Calu3 (cell line): ENCODE measurements at places on chromosomes 7 and 10. TPM values are rescaled to one million over a fixed set of nuclear protein-coding genes. Genes with fewer than 3 reads are reported as not detected.

KNDC1 gene
- total RNA-seq: 1.2 and 1.7 TPM in 2 replicates

ZC3HAV1L gene
- 13.7 and 15.0 TPM in 2 replicates for total RNA-seq

STK17A gene
- 35.9 and 53.5 TPM in 2 replicates for total RNA-seq

MMD2 gene
- not detected in 2 replicates for total RNA-seq

JAKMIP3 gene
- total RNA-seq: 0.05 TPM in 2 replicates

HELLS gene
- 53.5 and 63.3 TPM in 2 replicates for total RNA-seq

CYP3A7 gene
- 0.71 and 0.86 TPM in 2 replicates for total RNA-seq

GPRIN2 gene
- 9.5 and 12.8 TPM in 2 replicates for total RNA-seq

OPALIN gene
- not detected in 2 replicates for total RNA-seq

TAS2R60 gene
- not detected in 2 replicates for total RNA-seq

LRRD1 gene
- total RNA-seq: not detected in 2 replicates

FFAR4 gene
- 0.61 and 0.97 TPM in 2 replicates for total RNA-seq

BHLHA15 gene
- 1.7 and 1.8 TPM in 2 replicates for total RNA-seq

TSPAN12 gene
- total RNA-seq: 14.6 and 18.5 TPM in 2 replicates

NPSR1 gene
- total RNA-seq: not detected in 2 replicates

FAM25C gene
- total RNA-seq: not detected in 2 replicates

STAG3 gene
- total RNA-seq: 0.66 and 1.2 TPM in 2 replicates

CCDC201 gene
- not detected in 2 replicates for total RNA-seq

PON3 gene
- total RNA-seq: 5.3 and 6.5 TPM in 2 replicates

NOS3 gene
- total RNA-seq: 0.71 and 1.1 TPM in 2 replicates

KAZALD1 gene
- total RNA-seq: 1.7 and 1.8 TPM in 2 replicates

OLAH gene
- not detected in 2 replicates for total RNA-seq

HEPACAM2 gene
- not detected in 2 replicates for total RNA-seq

IDI2 gene
- total RNA-seq: not detected in 2 replicates

CCM2 gene
- total RNA-seq: 59.8 and 62.9 TPM in 2 replicates

SBDS gene
- 54.6 and 60.6 TPM in 2 replicates for total RNA-seq

RFC2 gene
- total RNA-seq: 32.5 and 38.6 TPM in 2 replicates

VWDE gene
- 20.2 and 21.3 TPM in 2 replicates for total RNA-seq

HECW1 gene
- total RNA-seq: 0.17 and 0.33 TPM in 2 replicates

TRIM73 gene
- 1.7 and 2.1 TPM in 2 replicates for total RNA-seq

CPVL gene
- 43.5 and 62.7 TPM in 2 replicates for total RNA-seq

NDUFB8 gene
- 123 and 128 TPM in 2 replicates for total RNA-seq

UNCX gene
- total RNA-seq: not detected in 2 replicates

CTAGE4 gene
- 20.0 and 20.7 TPM in 2 replicates for total RNA-seq

CAPZA2 gene
- 209 TPM in 2 replicates for total RNA-seq

CRTAC1 gene
- not detected in 2 replicates for total RNA-seq

CFAP43 gene
- 0.94 and 1.1 TPM in 2 replicates for total RNA-seq

AP5Z1 gene
- 66.1 and 70.7 TPM in 2 replicates for total RNA-seq

ACTL6B gene
- total RNA-seq: not detected in 2 replicates

HOXA5 gene
- 8.3 and 10.6 TPM in 2 replicates for total RNA-seq

COL26A1 gene
- not detected in 2 replicates for total RNA-seq

RADIL gene
- total RNA-seq: 0.83 and 1.8 TPM in 2 replicates

PDK4 gene
- 6.5 and 7.1 TPM in 2 replicates for total RNA-seq

CYTH3 gene
- 47.2 and 73.4 TPM in 2 replicates for total RNA-seq

MEOX2 gene
- total RNA-seq: 8.7 and 12.6 TPM in 2 replicates

TUBAL3 gene
- not detected in 2 replicates for total RNA-seq

SSC4D gene
- 0.51 TPM in 1 of 2 replicates, not detected in the other for total RNA-seq

RNF32 gene
- 1.6 and 3.2 TPM in 2 replicates for total RNA-seq

GIMAP7 gene
- not detected in 2 replicates for total RNA-seq

SPDYE5 gene
- not detected in 2 replicates for total RNA-seq

ZCWPW1 gene
- 4.1 and 4.3 TPM in 2 replicates for total RNA-seq

RASA4B gene
- total RNA-seq: 0.69 and 0.76 TPM in 2 replicates

CAMK1D gene
- total RNA-seq: 2.6 and 2.7 TPM in 2 replicates

MMP21 gene
- total RNA-seq: 0.24 TPM in 1 of 2 replicates, not detected in the other

VAX1 gene
- not detected in 2 replicates for total RNA-seq

TMEM270 gene
- 0.59 and 1.2 TPM in 2 replicates for total RNA-seq

TAS2R4 gene
- 2.4 and 3.0 TPM in 2 replicates for total RNA-seq

MEPCE gene
- 26.1 and 30.6 TPM in 2 replicates for total RNA-seq

SPDYE8 gene
- total RNA-seq: not detected in 2 replicates
